Lung microvascular endothelial cell (primary cell): ENCODE measurements at places on chromosomes 2 and 18.

GRCh38 chr18:75309564-75309963 is 99.0 kb downstream of the TSHZ1 start:
- no peak for DNase-seq

DNA sequence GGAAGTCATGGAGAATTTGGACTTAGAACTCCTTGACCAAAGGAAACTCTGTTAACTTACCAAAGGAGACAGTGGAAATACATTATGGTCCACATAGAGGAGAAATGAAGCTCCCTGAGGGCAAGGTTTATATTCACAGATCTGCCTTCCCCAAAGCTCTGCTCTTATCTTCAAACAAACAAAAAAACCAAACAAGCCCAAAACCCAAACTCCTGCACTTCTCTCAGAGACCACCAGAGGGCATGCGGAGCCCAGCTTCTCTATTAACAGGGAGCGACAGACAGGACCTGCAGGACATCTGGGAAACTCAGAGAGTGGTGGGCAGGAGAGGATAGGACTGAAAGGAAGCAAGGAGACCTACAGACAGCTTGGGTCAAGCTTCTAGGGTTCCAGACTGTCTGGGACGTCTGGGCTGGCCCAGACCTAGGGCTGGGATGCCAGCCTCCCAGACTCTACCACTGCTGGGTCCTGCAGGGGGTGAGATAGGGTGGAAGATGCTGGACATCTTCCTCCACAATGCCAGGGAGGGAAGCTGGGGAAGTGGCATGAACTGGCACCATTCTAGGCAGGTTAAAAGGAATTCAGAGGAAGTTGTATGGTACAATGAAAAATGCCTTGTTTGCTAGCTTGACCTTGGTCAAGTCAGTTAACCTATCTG is 4.0 kb upstream of the WNT10A start:
- DNase-seq, result peak; percentile 64

GRCh38 chr2:181483876-181484275 is 26.7 kb downstream of the ITGA4 start:
- no peak for DNase-seq

- DNase-seq, result no peak
These were observed 217.3 kb downstream of the VAPA start for GRCh38 chr18:10131081-10131459.

- DNase-seq, result no peak
These were observed 29.2 kb upstream of the HNRNPLL start for GRCh38 chr2:38631976-38632375.

DNA sequence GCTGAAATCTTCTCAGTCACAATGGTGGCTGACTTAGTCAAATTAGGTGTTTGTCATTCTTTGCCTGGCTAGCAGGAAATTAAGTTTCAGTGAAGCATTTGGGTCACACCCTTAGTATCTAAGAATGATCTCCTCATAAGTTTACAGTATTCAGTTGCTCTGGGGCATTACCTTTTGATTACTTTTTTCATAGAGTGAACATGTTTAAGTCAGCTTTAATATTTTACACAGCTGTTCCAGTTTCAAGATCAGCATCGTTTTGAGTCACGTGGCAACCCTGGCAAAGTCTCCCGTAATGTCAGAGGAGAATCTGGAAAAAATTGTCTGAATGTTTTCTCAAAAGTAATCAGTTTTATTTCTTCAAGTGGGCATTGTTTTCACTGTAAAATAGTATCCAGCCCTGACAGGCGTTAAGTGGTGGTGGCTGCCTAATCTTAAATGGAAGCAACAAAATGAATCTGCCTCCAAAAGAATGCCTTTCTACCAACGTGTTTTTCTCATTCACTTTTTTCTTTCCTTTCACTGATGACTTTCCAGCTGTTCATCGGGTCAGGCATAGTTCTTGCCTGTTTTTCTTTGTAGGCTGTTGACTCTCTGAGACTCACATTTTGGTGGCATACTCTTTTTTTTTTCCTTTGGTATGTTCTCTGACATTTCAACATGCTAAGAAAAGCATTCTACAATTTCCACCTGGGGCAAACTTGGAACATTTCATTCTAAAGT is 319.6 kb upstream of the TCF4 start:
- DNase-seq, result no peak

DNA sequence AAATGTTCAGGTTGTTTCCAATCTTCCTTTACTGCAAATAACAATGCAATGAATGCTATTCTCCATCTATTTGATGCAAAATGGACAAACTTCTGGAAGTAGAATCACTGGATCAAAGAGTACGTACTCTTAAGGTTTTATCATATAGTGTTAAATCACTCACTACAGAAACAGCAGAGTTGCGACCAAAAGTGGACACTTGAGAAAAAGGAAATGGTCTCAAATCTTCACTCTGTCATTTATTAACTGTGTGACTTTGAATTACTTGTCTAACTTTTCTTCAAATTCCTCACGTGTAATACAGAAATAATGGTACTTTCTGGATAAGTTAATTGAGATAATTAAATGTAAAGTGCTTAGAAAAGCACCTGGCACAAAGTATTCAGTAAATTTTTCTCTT is 78.1 kb downstream of the CERKL start:
- DNase-seq, result no peak

GRCh38 chr2:66700677-66701066 is 265.7 kb downstream of the MEIS1 start:
- no peak for DNase-seq

DNA sequence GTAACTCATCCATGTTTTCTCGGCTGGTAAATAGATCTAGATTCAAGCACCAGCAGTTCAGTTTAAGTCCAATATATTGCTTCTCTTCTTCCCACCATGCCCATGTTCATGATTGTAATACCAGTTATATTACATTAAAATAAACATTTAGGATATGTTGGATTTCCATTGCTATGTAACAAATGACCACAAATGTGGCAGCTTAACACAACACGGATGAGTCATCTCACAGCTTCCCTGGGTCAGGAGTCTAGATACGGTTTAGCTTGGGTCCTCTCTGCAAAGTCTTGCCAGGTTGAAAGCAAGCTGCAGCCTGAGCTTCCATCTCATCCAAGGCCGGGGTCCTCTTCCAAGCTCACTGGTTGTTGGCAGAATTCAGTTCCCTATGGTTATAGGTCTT is 39.4 kb upstream of the SMAD2 start:
- no peak for DNase-seq

GRCh38 chr18:10122988-10123950 is 209.5 kb downstream of the VAPA start:
- no peak for DNase-seq
